A549 treated with CORT108297 at 1 μM for 4 hours (cell line): ENCODE measurements at places on chromosomes 2 and 18. TPM values are rescaled to one million over a fixed set of nuclear protein-coding genes. Genes with fewer than 3 reads are reported as not detected.

The DUSP2 gene
- total RNA-seq = 0.22 to 0.56 TPM (median 0.44 TPM) in 5 replicates

The MSTN gene
- total RNA-seq = not detected in 5 replicates

The SLC9A4 gene
- not detected in 5 replicates for total RNA-seq

The AOX1 gene
- 2.8 to 4.2 TPM (median 3.5 TPM) in 5 replicates for total RNA-seq

The PROKR1 gene
- not detected in 5 replicates for total RNA-seq

The DYNAP gene
- not detected in 5 replicates for total RNA-seq

The GAD1 gene
- 0.53 to 0.67 TPM (median 0.61 TPM) in 5 replicates for total RNA-seq

The FAP gene
- total RNA-seq = 0.16 TPM in 1 of 5 replicates, not detected in the others

The POTEI gene
- total RNA-seq = 0.01 TPM in 2 of 5 replicates, not detected in the others

The RAB17 gene
- 0.13 to 0.28 TPM (median 0.18 TPM) in 4 of 5 replicates, not detected in the other for total RNA-seq

The IL36A gene
- total RNA-seq = not detected in 5 replicates

The ALK gene
- not detected in 5 replicates for total RNA-seq

The CABYR gene
- 10.4 to 15.8 TPM (median 11.1 TPM) in 5 replicates for total RNA-seq

The PAX3 gene
- not detected in 5 replicates for total RNA-seq

The CCDC150 gene
- 3.8 to 5.1 TPM (median 4.8 TPM) in 5 replicates for total RNA-seq

The NHEJ1 gene
- total RNA-seq = 13.7 to 15.4 TPM (median 14.9 TPM) in 5 replicates

The RTP5 gene
- not detected in 5 replicates for total RNA-seq
